Central memory CD8-positive, alpha-beta T cell (primary cell): ENCODE measurements at places on chromosomes 1 and 21.
A peak's percentile ranks its signal among the peaks of the same experiment; 100 is the strongest.

DNA sequence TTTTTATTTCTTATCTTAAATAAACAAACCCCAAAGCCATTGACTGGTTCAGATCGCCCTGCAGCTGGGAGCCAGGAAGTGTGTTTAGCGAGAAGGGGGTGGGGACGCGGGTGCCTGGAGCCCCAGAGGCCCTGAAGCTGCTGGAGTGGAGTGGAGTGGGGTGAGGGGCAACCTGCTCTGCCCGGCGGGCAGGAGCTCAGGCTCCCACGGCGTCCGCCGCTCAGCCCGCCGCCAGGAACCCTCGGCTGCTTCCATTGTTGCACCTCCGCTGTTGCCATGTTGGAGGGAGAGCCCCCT is 673 bp downstream of the PIK3C2B start:
- DNase-seq, result peak; percentile 37
- no peaks in the 10 kb centered on the region for H3K27me3 ChIP-seq
- H3K36me3 ChIP-seq, result peaks cover 18% of the 10 kb centered on the region
- peaks cover 50% of the 10 kb centered on the region for H3K4me1 ChIP-seq
- H3K4me3 ChIP-seq, result peak overlapping the region; percentile 93

DNA sequence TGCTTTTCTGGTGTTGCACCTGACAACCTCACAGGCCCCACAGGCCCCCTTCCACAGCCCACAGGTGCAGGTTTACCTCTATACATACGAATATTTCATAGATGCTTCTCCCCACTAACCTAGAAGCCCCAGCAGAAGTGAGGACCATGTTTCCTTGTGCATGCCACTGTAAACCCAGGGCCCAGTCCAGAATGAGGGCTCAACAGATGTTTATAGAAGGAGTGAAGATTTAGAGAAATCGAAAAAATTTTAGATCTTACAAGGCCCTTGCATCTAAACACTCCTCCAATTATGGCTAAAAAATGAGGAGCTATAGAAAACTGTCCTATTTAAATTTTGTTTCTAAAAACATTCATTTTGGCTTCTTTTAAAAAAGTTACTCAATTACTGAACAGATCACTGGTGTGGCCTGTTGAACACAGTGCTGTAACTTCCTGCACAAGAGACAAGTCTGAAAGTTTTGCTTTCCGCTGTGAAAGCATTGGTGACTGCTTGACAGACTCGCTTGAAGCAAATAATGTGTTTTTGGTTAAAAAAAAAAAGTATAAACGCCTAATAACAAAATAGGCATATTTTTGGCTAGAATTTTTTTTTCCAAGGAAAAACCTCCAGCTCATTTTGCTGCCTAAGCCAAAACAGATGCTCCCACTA is 1.2 kb downstream of the ABCB10 start:
- peaks cover 55% of the 10 kb centered on the region for H3K4me1 ChIP-seq
- H3K4me3 ChIP-seq, result peak overlapping the region; percentile 88
- H3K27ac ChIP-seq, result peak overlapping the region; percentile 85
- no peak for DNase-seq
- peaks cover 11% of the 10 kb centered on the region for H3K36me3 ChIP-seq

- no peak overlapping the region for H3K27ac ChIP-seq
- H3K4me1 ChIP-seq, result no peaks in the 10 kb centered on the region
- no peak for DNase-seq
- H3K27me3 ChIP-seq, result peaks cover 41% of the 10 kb centered on the region
Observed at GRCh38 chr1:183032122-183032921, 9.1 kb downstream of the LAMC1 start.

- no peaks in the 10 kb centered on the region for H3K36me3 ChIP-seq
- H3K4me3 ChIP-seq, result no peak overlapping the region
- H3K4me1 ChIP-seq, result peaks cover 7% of the 10 kb centered on the region
- peaks cover 27% of the 10 kb centered on the region for H3K27me3 ChIP-seq
Observed at GRCh38 chr1:15214527-15214926, 32.5 kb upstream of the FHAD1 start.

DNA sequence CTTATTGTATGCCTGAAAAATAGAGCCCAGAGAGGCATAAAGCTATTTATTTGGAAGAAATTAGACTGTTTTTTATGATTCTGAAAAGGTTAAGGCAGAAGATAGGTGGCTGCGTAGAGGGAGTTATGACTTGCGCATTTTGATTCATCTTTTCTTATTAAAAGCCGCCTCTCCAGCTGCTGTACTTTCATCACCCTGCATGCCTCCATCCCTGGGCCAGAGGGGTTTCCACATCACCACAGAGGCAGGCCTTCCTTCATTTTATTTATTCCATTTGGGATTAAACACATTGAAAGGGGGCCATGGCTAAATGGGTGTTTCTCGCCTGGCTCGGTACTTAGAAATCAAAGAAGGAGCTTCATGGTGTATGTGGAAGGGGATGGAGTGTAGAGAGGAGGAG is 14.6 kb upstream of the RGS8 start:
- H3K4me1 ChIP-seq, result no peaks in the 10 kb centered on the region
- peaks cover 17% of the 10 kb centered on the region for H3K27me3 ChIP-seq
- no peak overlapping the region for H3K27ac ChIP-seq
- H3K4me3 ChIP-seq, result no peak overlapping the region

GRCh38 chr21:34085129-34085528 is 11.8 kb downstream of the MRPS6 start:
- DNase-seq, result no peak
- H3K4me1 ChIP-seq, result peaks cover 54% of the 10 kb centered on the region
- peak overlapping the region; percentile 13 for H3K27ac ChIP-seq

DNA sequence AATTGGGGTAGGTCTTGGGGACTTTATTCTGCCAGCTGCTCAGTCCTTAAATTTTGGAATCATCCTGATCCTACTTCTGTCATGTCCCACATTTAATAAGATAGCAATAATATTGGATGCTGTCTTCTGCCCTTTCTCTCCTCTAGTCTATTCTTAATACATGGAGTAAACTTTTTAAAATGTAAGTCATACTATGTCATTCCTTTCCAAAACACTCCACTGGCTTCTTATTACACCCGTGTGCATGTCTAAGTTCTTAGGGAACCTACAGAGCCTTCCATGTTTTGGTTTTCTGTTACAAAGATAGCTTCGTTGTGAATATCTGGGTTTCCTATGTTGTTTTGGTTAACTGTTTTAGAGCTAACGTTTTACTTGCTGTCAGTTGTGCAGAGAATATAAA is 35.1 kb downstream of the USP25 start:
- H3K4me1 ChIP-seq, result peaks cover 65% of the 10 kb centered on the region
- H3K27ac ChIP-seq, result peak overlapping the region; percentile 22
- H3K27me3 ChIP-seq, result no peaks in the 10 kb centered on the region
- H3K36me3 ChIP-seq, result peaks cover 21% of the 10 kb centered on the region
- DNase-seq, result no peak

- no peaks in the 10 kb centered on the region for H3K4me1 ChIP-seq
- no peaks in the 10 kb centered on the region for H3K27me3 ChIP-seq
- H3K4me3 ChIP-seq, result no peak overlapping the region
- no peak for DNase-seq
- no peaks in the 10 kb centered on the region for H3K36me3 ChIP-seq
Observed at GRCh38 chr1:56249234-56249633, 330.1 kb downstream of the PLPP3 start.

GRCh38 chr1:203331224-203331623 is 19.7 kb downstream of the FMOD start:
- H3K27me3 ChIP-seq, result no peaks in the 10 kb centered on the region
- no peak overlapping the region for H3K4me3 ChIP-seq
- H3K27ac ChIP-seq, result no peak overlapping the region
- no peak for DNase-seq
- peaks cover 12% of the 10 kb centered on the region for H3K36me3 ChIP-seq

GRCh38 chr1:67839826-67840225 is 6.6 kb upstream of the GNG12 start:
- H3K27ac ChIP-seq, result no peak overlapping the region
- DNase-seq, result no peak
- H3K36me3 ChIP-seq, result no peaks in the 10 kb centered on the region
- no peak overlapping the region for H3K4me3 ChIP-seq

- peak overlapping the region; percentile 43 for H3K4me3 ChIP-seq
- no peak for DNase-seq
- H3K4me1 ChIP-seq, result peaks cover 73% of the 10 kb centered on the region
Observed at GRCh38 chr1:168469690-168470089, 74.1 kb downstream of the XCL2 start.

GRCh38 chr1:101183388-101183699 is 53.5 kb upstream of the S1PR1 start:
- H3K36me3 ChIP-seq, result no peaks in the 10 kb centered on the region
- DNase-seq, result no peak
- H3K4me1 ChIP-seq, result peaks cover 25% of the 10 kb centered on the region

- no peak overlapping the region for H3K4me3 ChIP-seq
- no peaks in the 10 kb centered on the region for H3K36me3 ChIP-seq
- H3K4me1 ChIP-seq, result no peaks in the 10 kb centered on the region
- no peak overlapping the region for H3K27ac ChIP-seq
- no peak for DNase-seq
- H3K27me3 ChIP-seq, result no peaks in the 10 kb centered on the region
Observed at GRCh38 chr21:29501451-29501850, 202.7 kb downstream of the BACH1 start.

- DNase-seq, result no peak
- peaks cover 42% of the 10 kb centered on the region for H3K4me1 ChIP-seq
- peak overlapping the region; percentile 69 for H3K27ac ChIP-seq
- H3K4me3 ChIP-seq, result no peak overlapping the region
Observed at GRCh38 chr21:34836103-34836932, 167.5 kb downstream of the CLIC6 start.

DNA sequence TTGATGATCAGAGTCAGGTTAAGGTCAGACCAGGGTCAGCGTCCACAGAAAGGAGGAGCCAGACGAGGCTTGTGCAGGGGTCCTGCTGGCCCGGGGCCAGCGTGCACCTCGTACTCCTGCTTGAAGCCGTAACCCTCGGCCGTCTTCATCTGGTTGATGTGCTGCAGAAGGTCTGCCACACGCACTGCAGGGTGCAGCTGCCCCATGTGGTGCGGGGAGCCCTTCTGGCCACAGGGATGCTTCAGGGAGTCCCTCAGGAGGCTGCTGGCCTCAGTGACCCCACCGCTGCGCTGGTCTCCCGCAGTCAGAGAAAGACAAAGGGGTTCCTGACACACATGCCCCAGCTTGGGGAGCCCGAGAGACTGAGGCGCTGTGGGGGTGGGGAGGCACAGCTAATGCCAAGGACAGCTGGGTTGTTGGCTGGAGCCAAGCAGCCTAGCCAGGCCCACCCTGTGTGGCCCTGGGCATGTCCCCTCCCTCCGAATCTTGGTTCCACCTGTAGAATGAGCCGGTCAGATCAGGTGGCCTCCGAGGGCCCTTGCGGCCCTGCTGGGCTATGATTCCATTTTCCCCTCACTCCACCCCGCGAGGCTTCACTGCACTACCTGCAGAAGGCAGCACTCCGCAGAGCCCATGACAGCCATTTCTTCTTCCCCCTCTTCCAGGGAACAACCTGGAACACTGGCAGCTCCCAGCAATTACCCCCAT is 251.9 kb downstream of the PTPRU start:
- H3K4me1 ChIP-seq, result no peaks in the 10 kb centered on the region
- no peak for DNase-seq
- H3K27me3 ChIP-seq, result peaks cover 38% of the 10 kb centered on the region

DNA sequence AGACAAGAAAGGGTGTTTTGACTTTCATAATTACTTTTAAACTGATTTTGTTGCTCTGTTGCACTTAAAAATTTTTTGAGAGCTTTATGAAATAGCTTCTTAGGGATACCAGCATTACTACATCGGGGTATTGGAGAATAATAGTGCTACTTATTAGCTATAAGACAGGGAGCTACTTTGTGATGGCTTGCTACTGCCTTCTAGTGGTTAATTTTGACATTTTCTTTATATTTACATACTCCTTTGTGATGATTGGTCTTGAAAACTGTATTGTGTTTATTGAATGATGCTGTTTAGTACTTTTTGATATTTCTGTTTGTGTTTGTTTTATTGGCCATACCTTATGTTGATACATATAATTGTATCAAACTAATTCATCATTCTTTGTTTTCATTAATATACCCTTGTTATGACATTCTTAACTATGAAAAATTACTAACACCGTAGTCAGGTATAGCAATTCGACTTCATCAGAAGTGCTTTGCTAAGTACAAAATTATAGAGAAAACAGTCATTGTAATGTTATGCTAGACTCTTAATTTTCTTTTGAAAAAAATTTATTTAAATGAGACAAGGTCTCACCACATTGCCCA is 85.5 kb downstream of the CLIC4 start:
- no peaks in the 10 kb centered on the region for H3K36me3 ChIP-seq
- DNase-seq, result no peak
- no peaks in the 10 kb centered on the region for H3K27me3 ChIP-seq
- H3K4me1 ChIP-seq, result no peaks in the 10 kb centered on the region
- H3K4me3 ChIP-seq, result no peak overlapping the region
- no peak overlapping the region for H3K27ac ChIP-seq

DNA sequence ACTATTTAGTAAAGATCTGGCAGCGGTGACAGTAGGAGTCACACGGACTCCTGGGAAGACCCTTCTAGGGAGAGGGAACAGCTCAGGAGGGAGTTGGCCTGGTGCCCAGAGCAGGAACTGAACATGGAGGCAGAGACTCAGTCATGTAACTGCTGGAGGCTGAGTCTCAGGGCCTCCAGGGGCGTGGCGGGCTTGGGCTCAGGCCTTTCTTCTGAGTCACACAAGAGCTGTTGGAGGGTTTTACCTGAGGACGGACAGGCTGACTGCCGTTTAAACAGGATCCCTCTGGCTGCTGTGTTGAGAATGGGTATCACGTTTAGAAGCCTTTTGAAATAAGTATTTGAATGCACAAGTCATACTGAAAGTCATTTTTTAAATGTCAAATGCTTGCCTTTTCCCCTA is 7.2 kb upstream of the ETS2 start:
- no peak overlapping the region for H3K4me3 ChIP-seq
- H3K36me3 ChIP-seq, result no peaks in the 10 kb centered on the region
- H3K27ac ChIP-seq, result no peak overlapping the region
- DNase-seq, result no peak
- H3K27me3 ChIP-seq, result peaks cover 9% of the 10 kb centered on the region

GRCh38 chr1:233037843-233038242 is 87.4 kb downstream of the NTPCR start:
- H3K4me3 ChIP-seq, result no peak overlapping the region
- peaks cover 10% of the 10 kb centered on the region for H3K36me3 ChIP-seq
- no peak overlapping the region for H3K27ac ChIP-seq
- DNase-seq, result no peak
- H3K4me1 ChIP-seq, result no peaks in the 10 kb centered on the region

DNA sequence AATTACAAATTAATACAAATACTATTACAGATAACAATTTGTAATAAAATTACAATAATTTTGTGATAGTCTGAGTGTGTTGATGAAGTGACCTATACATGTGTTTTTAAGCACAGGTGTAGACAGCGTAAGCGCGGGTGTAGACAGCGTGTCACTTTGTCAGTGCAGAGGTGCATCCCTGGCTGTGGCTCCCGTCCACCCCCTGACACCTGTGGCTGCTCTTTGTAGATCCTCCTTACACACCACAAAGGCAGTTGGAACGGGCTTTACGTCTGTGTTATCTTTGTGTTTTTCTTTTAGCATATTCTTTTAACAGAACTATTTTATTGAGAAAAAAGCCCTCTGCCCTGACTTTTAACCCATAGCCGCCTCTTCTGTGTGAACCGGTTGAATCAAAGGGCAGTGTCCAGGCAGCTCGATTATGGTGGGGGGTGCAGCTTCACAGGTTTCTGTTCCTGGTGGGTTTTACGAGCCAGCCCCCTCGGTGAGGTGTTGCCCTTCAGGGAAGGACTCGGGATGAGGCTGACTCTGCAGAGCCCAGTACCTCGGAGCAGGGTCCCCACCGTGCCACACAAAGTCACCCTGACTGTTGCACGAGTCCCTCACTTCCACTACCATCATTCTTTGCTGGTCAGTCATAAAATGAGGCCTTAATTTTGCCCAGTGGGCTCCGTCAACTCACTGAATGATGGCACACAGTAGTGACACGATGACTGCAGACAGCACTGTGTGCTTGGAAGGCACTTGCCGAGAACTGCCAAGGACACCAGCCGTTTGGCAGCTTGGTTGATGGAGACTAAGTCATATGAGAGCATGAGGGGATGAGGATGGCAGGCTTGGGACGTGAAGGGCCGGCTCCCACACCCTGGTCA is 86.4 kb upstream of the COL6A1 start:
- peaks cover 31% of the 10 kb centered on the region for H3K4me1 ChIP-seq
- no peak for DNase-seq
- H3K36me3 ChIP-seq, result no peaks in the 10 kb centered on the region
- no peaks in the 10 kb centered on the region for H3K27me3 ChIP-seq
